ENCODE measurements at places on chromosomes 2 and 18.

DNA sequence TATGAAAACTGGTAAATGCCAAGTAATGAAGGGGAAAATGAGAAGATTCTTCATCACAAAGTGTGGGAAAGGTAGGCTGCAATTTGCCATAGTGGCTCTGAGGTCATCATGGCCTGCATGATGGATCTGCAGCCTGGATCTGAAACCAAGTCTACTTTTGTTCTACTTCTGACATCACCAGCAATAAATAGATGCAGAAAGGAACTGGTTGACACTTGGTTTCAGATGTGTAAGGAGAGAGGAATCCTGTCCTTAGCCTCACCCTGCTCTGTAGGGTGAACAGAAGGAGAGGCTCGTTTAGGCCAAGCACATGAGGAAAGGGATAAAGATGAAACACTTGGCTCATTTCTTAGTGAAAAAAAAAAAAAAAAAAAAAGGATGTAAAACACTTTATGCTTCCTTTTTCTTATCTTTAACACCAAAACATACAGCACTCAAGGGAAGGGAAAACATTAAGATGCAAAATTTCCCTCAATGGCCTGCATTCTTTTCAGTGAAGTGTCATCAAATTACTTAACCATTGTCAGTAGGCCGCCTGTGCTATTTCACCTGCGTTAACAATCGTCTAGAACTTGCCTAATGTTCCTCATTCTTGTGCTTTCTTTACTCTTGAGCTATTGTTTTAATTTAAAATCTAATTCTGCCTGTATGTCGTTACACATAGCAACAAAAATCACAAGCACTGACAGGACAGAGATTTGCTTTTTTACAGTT is 3.9 kb downstream of the NEB start:
- no peak for DNase-seq

- DNase-seq: no peak
Observed at GRCh38 chr18:38115201-38115600, 549.6 kb upstream of the CELF4 start.

DNA sequence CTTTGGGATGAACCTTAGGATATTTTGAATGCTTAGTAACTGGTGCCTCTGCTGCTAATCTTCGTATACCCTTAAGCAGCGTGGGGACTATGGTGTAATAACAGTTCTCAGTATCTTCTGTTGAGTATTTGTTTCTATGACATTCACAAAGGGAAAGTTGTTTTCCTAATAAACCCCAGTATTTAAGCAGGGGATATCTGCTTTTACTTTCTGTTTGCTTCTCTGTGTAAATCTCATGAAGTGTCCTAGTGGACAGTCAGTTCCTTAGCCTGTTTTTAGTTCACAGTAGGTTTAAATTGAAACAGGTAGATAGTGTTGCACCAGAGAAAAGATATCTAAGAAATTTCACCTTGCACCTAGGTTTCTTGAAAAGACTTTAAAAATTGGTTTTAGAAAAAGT is 14.9 kb downstream of the KIAA1328 start:
- DNase-seq: no peak

- DNase-seq: peak; percentile 57
Observed at GRCh38 chr18:75070625-75071483, 138.1 kb downstream of the PTGR3 start.

- DNase-seq: no peak
Observed at GRCh38 chr2:168350380-168350779, 103.0 kb upstream of the STK39 start.

GRCh38 chr18:23694637-23695430 is 5.6 kb downstream of the LAMA3 start:
- no peak for DNase-seq

- DNase-seq: no peak
Observed at GRCh38 chr2:239400596-239401066, at the start of gene HDAC4. Gene HDAC4 (minus strand): TSS chr2:239401020. CDS start chr2:239352699, 48,321 bp downstream.
